ENCODE measurements at places on chromosomes 11 and 22. TPM values are rescaled to one million over a fixed set of nuclear protein-coding genes. Genes with fewer than 3 reads are reported as not detected.

The CCDC15 gene
- total RNA-seq, result 1.2 TPM

The MS4A2 gene
- total RNA-seq, result not detected

GRCh38 chr11:78074756-78075155 lies 4.9 kb downstream of the NDUFC2 start:
- DNase-seq, result no peak

The LRP5 gene
- total RNA-seq, result 8.8 TPM

- no peak for DNase-seq
These were observed 55.7 kb downstream of the RTL6 start for GRCh38 chr22:44442186-44442815.

DNA sequence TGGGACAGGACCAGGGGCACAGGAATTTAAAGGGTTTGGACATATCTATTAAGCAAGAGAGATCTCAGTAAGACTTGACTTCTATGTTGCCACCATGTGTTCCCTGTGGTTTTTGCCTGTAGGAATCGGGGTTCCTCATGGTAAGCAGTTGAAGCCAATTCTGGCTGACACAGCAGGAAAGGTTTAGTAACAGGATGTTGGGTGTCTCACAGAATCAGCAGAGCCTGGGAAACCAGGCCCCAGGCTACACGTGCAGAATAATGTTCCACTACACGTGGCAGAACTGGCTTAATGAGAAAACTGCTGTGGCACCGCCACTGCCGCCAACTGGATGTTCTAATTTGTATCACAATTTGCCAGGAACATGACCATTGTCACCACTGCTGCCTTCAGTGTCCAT lies 264.6 kb upstream of the PLET1 start:
- no peak for DNase-seq

- peak; percentile 45 for DNase-seq
These were observed 489.4 kb downstream of the KCNA4 start for GRCh38 chr11:29527391-29527936.

DNA sequence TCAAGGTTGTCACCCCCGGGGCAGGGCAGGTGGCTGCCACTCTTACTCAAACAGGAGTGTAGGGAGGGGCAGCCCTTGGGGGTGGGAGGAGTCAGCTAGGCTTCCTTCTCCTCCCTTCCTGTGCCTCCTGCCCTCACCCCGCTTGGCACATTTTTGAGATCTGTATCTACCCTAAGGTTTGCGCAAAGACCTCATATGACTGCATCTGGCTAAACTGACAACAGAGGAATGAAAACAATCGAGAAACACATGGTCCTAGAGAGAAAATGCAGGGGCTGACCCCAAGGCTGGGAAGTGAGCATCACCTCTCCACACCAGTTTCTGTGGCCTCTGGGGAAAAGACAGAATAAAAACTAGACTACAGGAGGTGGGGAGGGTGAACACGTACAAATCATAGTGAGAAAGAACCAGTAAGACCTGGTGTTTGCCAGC lies 28.1 kb downstream of the IGSF9B start:
- DNase-seq, result no peak

DNA sequence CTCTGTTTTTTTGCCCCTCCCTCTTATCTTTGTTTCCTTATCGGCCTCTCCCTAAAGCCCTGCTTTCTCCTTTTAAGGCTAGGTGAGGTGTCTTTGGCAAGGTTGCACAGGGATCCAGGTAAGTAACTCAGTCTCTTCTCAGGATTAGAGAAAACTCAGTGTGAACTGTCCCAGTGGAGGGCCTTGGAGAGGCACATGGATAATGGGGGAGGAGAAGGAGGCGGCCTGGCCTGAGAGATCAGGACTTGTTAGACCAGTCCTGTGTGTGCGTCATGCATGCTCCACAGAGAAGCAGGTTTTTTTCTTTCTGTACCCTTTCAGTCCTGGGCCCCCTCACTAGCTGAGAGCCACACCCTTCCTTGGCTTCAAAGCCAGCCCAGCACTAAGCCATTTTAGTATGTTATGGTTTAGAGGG lies 19.9 kb downstream of the CTNND1 start:
- no peak for DNase-seq

DNA sequence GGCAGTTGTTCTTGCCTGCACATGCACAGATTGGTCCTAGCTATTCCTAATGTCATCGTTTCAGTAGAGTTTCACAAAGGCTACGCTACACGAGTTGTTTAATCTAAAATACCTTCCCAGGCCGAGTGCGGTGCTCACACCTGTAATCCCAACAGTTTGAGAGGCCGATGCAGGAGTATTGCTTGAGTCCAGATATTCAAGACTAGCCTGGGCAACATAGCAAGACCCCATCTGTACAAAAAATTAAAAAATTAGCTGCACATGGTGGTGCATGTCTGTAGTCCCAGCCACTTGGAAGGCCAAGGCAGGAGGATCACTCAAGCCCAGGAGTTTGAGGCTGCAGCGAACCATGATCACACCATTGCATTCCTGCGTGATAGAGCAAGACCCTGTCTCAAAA lies 56.2 kb downstream of the TNRC6B start:
- no peak for DNase-seq

The MDK gene
- total RNA-seq, result 4.7 TPM

- no peak for DNase-seq
These were observed 56.0 kb downstream of the USP35 start for GRCh38 chr11:78244546-78245255.

GRCh38 chr11:65866509-65867283 lies 5.9 kb downstream of the EFEMP2 start:
- no peak for DNase-seq

The KCNJ1 gene
- total RNA-seq, result not detected

DNA sequence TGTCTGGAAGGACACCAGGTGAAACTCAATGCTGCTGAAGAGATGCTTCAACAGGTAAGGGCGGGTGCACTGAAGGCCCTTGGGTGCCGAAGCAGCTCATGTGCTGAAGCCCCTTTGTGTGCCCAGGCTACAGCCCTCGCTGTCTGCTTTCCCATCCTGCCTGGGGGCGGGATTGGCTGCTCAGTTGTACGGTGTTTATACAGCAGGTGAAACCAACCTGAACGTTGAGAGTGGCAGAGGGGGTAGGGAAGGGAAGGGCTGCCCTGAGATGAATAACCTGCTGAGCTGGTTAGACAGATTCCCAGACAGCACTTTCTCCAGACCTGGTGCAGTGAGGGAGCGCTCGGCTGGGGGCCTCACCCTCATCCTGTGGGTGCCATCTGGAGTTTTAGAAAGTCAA lies 75.7 kb downstream of the CYB5R2 start:
- no peak for DNase-seq

The OSM gene
- not detected for total RNA-seq

GRCh38 chr11:35933320-35933871 lies 10.5 kb upstream of the LDLRAD3 start:
- DNase-seq, result no peak

DNA sequence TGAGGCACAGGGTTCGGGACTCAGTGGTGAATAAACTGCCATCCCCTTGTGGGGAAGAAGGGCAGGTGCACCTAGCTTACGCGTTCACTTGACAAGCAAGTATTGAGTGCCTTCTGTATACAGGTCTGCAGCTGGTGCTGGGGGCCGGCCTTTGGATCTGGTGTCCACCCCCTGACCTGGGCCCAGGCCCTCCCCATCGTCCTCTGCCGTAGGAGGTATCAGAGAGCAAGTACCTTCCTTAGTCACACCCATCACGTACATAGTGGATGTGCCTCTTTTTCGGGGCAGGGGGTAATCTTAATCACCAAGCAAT lies 53.3 kb downstream of the SMIM38 start:
- DNase-seq, result no peak

GRCh38 chr11:35272391-35272902 lies 133.5 kb downstream of the CD44 start:
- no peak for DNase-seq

- DNase-seq, result no peak
These were observed 1.5 kb downstream of the MAP6 start for GRCh38 chr11:75667255-75667830.

- DNase-seq, result no peak
These were observed 15.5 kb downstream of the IRAG1 start for GRCh38 chr11:10678101-10678500.

- peak; percentile 27 for DNase-seq
These were observed 21.2 kb downstream of the DAGLA start for GRCh38 chr11:61701242-61701886.

DNA sequence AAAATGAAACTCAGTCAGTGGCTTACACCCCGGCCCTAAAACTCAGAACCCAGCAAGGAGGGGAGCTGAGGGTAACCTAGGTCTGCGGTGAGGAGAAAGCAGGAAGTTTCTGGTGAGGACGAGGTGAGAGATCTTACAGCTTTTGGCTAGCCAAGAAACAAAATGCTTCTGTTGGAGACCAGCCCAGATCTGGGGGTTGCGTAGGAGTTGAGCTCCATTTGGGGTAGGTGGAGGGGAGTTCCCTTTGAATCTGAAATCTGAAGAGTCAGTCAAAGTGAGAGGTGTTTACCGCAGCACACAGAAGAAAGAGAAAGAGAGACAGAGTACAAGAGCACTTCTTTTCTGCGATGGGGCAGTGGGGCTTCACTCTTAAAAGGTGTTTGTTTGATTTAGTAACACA lies 29.6 kb downstream of the EHF start:
- DNase-seq, result no peak

- DNase-seq, result no peak
These were observed 4.9 kb downstream of the LRP5 start for GRCh38 chr11:68317147-68317785.

- DNase-seq, result no peak
These were observed 43.3 kb downstream of the WT1 start for GRCh38 chr11:32391956-32392553.

- no peak for DNase-seq
These were observed 2284.5 kb downstream of the LRRC4C start for GRCh38 chr11:39174965-39175364.

The OR56A1 gene
- not detected for total RNA-seq

GRCh38 chr11:93407777-93408401 lies 77.3 kb downstream of the DEUP1 start:
- DNase-seq, result no peak

- DNase-seq, result no peak
These were observed 5.8 kb upstream of the KDM2A start for GRCh38 chr11:67113231-67113721.

The MCHR1 gene
- not detected for total RNA-seq

GRCh38 chr22:45226503-45227186 lies 14.0 kb downstream of the KIAA0930 start:
- DNase-seq, result peak; percentile 35

GRCh38 chr11:128194216-128194615 lies 393.1 kb downstream of the ETS1 start:
- DNase-seq, result no peak

DNA sequence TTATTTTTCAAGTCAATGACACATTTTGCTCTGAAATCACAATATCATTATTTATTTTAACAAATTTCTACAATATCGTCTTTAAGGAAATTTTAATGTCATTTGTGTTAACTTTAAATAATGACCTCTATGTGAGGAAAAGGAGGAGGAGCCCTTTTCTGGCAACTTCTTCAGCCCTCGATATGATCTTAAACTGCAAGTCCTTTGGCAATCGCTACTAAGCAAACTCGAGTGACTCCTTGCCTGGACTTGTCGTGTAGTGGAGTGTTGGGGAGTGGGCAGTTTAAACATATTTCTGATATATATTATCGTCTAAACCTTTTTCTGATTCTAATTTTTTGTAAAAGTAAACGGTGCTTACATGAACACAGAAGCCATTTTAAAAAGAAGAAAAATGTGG lies 16.7 kb downstream of the ETS1 start:
- DNase-seq, result no peak

The CST6 gene
- not detected for total RNA-seq

DNA sequence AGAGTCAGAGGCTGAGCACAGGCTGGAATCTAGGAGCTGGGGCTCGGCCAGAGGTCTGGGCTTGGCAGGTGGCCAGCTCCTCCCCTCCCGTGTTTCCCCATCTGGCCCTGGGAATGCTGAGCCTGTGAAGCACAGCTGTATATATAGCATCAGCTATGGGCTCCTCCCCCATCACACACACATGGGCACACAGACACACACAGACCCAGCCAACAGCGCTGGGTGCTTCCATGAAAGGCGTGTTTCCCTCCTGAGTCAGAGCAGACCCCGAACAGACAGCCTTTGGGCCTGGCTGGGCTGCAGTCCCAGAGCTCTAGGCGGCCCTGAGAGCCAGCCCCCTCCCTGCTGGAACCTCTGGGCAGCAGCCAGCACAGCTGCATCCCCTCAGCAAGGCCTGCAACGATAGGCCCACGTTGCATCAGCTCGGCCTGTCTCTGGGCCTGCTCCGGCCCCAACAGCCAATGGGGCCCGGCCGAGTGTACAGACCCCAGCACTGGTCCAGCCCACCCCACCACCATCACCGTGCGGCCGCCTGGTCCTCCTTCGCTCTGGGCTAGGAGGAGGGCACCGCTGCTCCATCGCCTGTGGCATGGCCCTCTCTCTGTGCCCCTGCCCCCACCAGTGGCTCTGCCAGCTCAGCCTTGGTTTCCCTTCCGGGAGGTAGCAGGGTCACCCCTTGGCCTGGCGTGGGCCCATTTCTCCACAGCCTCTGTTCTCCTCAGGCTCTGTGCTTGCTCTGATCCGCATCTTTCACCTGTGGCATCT lies 7.6 kb upstream of the SERPINH1 start:
- no peak for DNase-seq

DNA sequence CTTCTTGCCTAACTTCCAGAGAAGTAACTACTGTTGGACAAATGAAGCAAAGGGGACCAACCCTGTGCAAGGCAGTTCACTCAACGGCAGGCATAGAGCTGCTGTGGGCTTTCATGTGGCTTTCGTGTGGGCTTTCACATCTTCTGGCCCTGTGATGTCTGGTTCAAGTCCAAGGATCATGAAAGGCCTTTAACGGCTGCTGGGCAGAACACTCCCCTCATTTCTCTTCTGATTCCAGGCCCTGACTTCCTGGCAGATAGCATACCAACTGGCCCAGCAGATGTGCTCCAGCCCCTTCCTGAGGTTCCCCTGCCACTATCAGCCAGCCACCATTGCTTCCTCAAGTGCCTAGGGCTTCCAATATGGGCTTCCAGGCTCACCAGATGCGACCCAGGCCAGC lies 28.7 kb upstream of the CTR9 start:
- no peak for DNase-seq

GRCh38 chr11:15929371-15929901 lies 426.9 kb downstream of the SOX6 start:
- DNase-seq, result no peak
